Sigmoid colon (tissue), 7 donors: ENCODE measurements at places on chromosomes 3 and 15. TPM values are rescaled to one million over a fixed set of nuclear protein-coding genes. Genes with fewer than 3 reads are reported as not detected.

The GOLGA8H gene
- polyA plus RNA-seq = not detected

GRCh38 chr3:57706462-57706861 lies 13.6 kb upstream of the DENND6A start:
- DNase-seq = no peak

The ARHGAP31 gene
- 5.4 TPM for polyA plus RNA-seq

GRCh38 chr3:64023861-64024223 lies 548 bp upstream of the PSMD6 start:
- no peak for DNase-seq

The RHOV gene
- polyA plus RNA-seq = 4.8 TPM

DNA sequence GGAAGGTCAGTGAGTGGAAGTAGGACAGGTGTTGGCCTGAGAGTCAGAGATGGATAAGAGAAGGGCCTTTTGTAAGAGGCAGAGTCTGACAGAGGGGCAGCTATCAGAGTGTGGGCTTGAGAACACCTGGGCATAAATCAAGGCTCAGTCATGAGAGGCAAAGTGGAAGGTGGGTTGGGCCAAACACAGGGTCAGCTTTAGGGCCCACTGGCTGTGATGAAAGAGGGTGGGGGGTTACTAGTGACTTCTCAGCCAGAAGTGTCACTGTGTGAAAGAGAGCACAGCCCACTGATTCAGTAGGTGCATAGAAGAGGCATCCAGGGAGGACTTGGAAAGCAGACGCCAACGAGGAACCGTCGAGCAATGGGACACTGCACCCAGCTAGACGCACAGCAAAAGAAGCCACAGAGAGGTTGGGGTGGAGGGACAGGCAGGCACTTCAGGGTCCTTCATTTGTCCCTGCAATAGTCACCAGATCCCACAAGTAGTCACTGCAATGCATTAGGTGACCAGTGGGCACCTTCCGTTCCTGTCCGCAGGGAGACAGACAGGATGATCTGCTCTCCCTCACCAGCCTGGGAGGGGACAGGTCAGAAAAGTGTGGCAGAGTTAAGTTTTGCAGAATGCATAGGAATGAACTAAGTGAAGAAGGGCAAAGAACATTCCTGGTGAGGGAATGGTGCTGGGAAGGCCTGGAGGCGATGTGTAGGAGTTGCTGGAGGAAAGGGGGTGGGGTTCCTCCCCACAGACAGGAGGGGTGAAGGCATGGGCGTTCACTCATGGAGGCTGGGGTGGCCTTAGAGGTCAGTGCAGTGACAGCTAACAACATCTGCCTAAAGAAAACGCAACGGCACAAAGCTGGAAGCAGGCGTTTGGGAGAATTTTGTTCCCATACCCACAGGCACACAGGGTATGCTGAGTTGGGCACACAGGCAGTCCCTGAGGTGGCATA lies 36.3 kb downstream of the MESD start:
- DNase-seq = no peak

GRCh38 chr3:177150970-177151627 lies 46.2 kb downstream of the TBL1XR1 start:
- DNase-seq = no peak

DNA sequence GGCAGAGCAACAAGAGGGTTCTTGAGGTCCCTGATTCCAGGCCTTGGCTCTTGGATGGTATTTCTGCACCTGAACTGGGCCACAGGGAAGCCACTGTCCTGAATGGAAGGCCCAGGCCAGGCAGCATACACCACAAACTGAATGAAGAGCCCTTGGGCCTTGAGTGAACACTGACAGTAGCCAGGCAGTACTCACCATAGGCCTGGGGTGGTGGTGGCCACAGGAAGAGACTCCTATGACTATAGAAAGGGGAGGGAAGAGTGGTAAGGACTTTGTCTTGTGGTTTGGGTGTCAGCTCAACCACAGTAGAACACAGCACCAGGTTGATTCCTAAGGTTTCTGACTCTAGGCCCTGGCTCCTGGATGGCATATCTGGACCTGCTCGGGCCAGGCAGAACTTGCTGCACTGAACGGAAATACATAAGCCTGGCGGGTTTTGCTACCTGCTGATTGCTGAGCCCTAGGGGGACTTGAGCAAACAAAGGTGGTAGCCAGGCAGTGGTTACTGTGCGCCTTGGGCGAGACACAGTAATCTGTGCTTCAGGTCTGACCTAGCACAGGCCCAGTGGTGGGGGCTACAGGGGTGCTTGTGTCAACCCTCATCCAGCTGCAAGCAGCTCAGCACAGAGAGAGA lies 241.4 kb downstream of the ISL2 start:
- peak; percentile 52 for DNase-seq

GRCh38 chr15:91887321-91887720 lies 33.8 kb downstream of the SLCO3A1 start:
- no peak for DNase-seq

GRCh38 chr3:30355622-30356021 lies 250.8 kb upstream of the TGFBR2 start:
- DNase-seq = no peak

- DNase-seq = no peak
These were observed 505.1 kb downstream of the MECOM start for GRCh38 chr3:169158379-169158778.

DNA sequence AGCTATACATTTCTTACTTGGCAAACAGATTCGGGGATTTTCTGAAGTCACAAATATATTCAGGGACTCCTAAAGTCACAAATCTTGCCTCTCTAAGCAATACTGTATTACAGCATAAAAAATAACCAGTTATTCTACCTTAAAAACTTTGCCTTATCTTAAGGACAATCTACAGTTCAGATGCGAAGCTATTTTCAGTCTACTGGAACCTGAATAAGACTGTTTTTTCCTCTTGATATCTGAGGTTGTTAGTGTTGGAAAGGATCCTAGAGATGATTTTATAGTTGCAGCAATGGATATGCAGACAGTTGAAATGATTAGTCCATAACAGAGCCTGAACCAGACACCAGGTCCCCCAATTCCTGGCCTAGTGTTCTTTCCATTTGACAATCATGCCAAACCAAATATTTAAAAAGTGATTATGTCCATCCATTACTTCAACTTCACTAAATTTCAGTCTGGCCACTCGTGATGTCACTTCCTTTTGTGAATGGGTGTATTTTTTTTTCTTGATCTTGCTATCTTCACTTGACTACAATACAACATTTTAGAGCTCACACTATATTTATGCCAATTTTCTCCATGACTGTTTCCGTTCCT lies 1.8 kb downstream of the HDGFL3 start:
- DNase-seq = no peak

The TRIM69 gene
- 12.6 TPM for polyA plus RNA-seq

DNA sequence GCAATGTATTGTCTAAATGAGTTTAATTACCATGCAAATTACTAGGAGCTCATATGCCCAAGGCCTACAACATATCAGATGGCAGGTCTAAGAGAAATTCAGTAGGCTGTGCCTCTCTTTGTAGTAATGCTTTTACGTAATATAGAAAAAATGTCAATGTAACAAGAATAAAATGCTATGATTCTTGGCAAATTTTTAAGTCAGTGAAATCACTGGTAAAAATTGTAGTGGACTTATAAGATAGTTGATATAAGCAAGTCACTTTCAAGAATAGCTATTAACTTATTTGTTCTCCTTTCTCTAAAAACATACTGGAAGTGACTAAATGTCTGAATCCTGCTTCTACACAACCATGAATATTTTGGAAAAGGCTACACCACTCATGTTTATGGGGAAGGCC lies 707.8 kb downstream of the TUSC7 start:
- DNase-seq = no peak

GRCh38 chr3:99817047-99817436 lies 620 bp upstream of the CMSS1 start:
- peak; percentile 66 for DNase-seq

The KBTBD12 gene
- polyA plus RNA-seq = 1.3 TPM

DNA sequence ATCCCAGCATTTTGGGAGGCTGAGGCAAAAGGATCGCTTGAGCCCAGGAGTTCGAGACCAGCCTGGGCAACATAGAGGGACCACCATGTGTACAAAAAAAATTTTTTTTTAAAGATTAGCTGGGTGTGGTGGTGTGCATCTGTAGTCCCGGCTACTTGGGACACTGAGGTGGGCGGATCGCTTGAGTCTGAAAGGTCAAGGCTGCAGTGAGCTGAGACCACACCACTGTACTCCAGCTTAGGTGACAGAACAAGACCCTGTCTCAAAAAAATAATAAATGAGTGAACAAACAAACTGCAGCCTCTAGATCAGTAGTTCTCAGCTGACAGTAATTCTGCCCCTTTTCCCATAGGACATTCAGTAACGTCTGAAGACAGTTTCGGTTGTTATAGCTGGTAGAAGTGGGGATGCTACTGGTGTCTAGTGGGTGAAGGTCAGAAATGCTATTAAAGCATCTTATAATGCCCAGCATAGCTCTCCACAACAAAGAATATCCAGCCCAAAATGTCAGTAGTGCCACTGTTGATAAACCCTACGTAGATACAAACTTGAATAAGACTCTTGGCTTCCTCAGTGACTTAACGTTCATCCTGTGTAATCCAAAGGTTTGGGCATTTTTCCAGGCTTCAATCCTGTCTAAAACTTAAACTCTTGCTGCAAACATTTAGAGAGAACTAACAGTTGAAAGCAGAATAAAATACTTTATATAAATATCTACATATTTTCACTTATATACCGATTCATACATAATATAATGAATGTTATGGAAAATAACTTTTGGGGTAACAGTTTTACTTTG lies 10.6 kb downstream of the SMC4 start:
- DNase-seq = no peak

The POTEB gene
- not detected for polyA plus RNA-seq

- DNase-seq = no peak
These were observed 4.3 kb downstream of the CHL1 start for GRCh38 chr3:200758-201325.

The SEMA6D gene
- 10.4 TPM for polyA plus RNA-seq

The SLC38A3 gene
- not detected for polyA plus RNA-seq

DNA sequence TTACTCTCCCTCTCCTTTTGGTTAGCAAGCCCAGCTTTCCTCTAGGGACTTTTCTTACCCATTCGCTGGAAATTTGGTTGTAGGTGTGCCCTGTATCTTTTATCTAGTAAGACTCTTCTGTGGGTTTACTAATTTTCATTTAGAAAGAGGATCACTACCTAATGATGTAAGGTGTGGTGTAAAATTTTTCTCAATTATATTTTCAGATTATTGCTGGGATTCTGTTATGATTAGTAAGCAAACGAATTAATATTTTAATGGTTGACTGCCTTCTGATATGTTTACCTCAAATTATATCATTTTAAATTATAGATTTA lies 28.5 kb downstream of the PLCL2 start:
- DNase-seq = no peak

The TAGLN3 gene
- 4.3 TPM for polyA plus RNA-seq

The ERC2 gene
- not detected for polyA plus RNA-seq

The SMCO1 gene
- not detected for polyA plus RNA-seq

GRCh38 chr3:12138044-12138443 lies 20.7 kb downstream of the TIMP4 start:
- no peak for DNase-seq

The ISLR2 gene
- 1.1 TPM for polyA plus RNA-seq

- DNase-seq = no peak
These were observed 72.9 kb downstream of the ANXA2 start for GRCh38 chr15:60324706-60325438.

DNA sequence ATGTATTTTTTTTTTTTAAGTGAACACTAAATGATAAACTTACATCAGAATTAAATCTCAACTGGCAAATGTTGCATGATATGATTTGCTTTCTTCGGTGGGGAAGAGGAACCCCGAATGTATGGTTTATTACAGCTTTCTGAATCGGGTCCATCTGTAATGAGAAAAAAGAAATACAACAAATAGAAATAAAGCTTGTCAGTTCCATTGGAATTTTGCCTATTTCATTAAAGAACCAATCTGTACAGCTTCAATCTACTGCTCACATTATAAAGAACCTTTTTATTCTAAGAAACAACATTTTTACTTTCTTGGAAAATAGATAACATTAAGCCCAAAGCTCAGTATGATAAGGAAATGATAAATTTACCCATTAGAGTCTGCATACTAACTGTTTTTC lies 186.5 kb downstream of the ZNF385D start:
- no peak for DNase-seq

The NR2F2 gene
- polyA plus RNA-seq = 12.6 TPM

- DNase-seq = no peak
These were observed 14.4 kb downstream of the GK5 start for GRCh38 chr3:142211034-142211433.

The CEP152 gene
- 2.5 TPM for polyA plus RNA-seq

DNA sequence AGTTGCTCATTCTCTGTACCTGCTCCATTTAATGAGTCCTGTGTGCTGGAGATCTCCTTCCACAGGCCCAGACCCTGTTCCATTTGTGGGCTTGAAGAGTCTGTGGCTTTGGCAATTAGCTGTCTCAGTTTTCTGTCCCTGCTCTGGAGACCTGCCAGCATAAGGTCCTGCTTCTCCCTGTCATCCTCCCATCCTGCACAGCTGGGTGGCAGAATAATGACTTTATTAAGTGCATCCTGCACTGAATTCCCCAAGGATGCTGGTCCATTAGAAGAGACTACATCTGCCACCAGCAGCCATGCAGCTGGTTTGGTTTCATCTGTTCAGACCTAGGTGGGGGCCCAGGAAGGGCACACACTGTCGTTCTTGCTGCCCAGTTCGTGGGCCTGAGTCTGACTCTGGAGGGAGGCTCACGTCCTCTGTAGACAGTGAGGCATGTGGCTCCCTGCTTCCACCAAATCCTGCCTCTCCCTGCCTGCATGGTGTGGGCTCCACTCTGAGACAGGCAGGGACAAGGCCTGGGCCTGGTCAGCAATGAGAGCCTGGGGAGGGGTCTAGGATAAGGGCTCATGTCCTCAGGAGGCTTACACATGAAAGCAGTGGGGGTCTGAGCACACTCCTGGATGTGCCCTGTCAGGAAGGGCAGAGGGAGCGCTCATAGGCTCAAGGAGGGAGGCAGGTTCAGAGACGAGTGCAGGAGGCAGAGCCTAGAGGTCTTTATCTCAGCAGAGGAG lies 78.4 kb upstream of the PRR23E start:
- no peak for DNase-seq

- DNase-seq = no peak
These were observed 101.5 kb upstream of the MYO5C start for GRCh38 chr15:52397118-52397517.

The TMCO5A gene
- not detected for polyA plus RNA-seq

DNA sequence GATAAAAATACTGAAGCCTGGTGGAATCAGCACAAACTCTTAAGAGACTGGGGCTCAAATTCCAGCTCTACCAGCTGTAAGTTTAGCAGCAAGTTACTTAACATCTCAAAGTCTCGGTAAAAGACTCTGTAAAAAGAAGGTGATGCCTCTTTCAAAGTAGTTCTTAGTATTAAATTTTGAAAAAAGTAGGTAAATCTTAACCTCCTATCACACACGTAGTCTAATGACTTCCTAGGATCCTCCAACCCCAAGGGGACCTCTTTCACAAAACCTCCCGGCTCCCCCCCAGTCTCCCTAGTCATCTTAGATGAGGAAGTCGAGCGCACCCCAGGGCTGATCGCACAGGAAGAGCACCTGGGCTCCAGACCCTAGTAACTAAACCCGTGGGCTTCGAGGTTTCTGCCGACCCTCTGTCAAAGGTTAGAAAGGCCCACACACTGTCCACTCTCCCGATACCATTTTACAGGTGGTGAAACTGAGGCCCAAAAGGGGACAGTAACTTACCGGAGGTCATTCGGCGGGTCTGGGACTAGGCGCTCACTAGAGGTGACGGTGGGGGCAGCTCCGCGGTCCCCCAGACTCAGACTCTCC lies 427 bp downstream of the MBD4 start:
- DNase-seq = peak; percentile 85

The CLK3 gene
- 59.5 TPM for polyA plus RNA-seq

The TRANK1 gene
- 26.1 TPM for polyA plus RNA-seq

- no peak for DNase-seq
These were observed 81.6 kb downstream of the GABRB3 start for GRCh38 chr15:26691249-26691648.
